ENCODE measurements at places on chromosomes 13 and 19.

- DNase-seq, result no peak
These were observed 144.3 kb upstream of the FRY start for GRCh38 chr13:31887286-31887685.

DNA sequence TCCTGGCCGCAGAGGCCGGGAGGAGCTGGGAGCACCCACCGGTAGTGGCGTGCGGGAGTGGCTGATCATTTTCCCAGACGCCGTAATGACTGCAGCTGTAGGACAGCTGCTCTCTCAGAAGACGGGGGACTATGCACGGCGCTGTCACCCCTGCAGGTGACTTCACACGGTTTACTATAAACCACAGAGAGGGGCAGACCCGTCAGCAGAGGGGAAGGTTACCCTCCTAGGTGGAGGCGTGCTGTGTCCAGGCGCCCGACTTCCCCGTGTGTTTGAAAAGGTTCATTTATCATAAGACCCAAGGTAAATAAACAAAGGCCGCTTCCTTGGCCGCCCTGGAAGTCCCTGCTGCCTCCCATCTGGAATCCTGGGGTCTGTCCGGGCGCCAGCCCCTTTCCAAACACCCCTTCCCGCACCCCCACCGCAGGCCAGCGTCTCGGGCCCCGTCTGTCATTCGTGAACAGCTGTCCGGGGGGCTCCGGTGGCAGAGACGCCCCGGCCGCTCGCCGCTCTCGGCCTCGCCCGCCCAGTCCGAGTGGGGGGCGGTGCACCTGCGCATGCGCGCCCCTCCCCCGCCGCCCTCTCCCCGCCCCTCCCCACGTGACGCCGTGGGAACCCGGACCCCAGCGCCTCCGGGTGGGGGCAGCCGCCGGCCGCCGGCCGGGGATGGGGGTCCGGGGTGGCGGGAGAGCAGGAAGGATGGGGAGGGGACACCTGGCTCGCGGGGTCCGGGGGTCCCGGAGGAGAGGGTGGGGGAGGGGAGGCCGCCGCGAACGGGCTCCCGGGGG is 915 bp downstream of the SHC2 start:
- no peak for DNase-seq

GRCh38 chr19:2528675-2529101 is 52.8 kb downstream of the GADD45B start:
- DNase-seq, result no peak

- peak; percentile 16 for DNase-seq
These were observed at the start of gene IL17D for GRCh38 chr13:20702915-20703779. IL17D (plus strand) TSS chr13:20703699; CDS start chr13:20704002, 303 bp downstream.

GRCh38 chr19:21912654-21913053 is 76.7 kb upstream of the ZNF43 start:
- no peak for DNase-seq

DNA sequence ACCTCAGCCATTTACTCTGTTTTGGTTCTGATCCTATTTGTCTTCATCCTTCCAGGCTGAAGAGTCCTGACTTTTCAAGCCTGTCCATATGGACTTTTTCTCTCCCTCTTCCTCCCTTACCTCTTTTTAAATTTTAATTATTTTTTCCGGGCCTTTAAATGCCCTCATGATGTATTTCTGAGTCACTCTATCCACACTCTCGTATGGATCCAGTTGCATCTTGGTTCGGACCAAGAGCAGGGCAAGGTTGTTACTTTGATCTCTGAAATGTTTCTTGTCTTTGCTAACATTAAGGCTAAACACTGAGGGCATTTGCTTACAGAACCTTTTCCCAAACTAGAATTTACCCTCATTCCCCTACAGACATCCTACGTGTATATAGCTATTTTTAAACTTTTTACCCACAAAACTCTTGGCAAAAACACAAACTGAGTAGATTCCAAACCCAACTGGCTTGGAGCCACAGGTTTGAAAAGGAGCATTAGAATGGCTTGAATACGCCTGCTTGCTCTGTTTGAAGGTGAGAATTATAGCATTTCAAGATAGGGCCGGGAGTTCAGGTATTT is 47.4 kb upstream of the SERPINE3 start:
- DNase-seq, result no peak

DNA sequence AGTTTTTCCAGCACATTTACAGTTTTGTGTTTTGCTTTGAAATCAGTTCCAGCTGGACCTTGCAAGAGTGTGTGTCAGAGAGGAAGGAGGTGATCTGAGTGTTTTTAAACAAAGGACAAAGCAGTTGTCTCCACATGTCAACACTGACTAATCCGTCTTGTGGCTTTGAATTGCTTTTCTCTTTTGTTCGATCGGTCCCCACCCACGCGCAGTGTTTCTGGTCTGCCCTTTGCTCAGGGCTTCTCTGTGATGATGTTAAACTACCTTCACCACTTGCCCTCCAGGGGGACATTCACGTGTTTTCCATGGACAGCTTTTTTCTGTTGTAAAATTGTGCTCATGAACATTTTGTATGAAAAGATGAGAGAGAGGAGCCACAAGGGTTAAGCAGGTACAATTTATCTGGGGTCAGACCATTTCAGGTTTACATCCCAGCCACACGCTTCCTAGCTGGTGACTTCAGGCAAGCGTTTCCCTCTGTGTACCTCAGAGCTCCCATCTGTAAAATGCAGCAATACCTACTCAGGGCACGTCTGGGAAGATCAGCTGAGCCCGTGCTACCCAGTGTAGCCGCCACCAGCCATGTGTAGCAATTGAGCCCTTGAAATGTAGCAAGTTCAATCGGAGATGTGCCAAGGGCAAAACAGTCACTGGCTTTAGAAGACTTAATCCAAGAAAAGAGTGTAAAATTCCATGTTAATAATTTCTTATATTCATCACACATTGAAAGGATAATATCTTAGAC is 13.5 kb upstream of the PLA2G4C start:
- no peak for DNase-seq
